ENCODE measurements at places on chromosomes 12 and 14. TPM values are rescaled to one million over a fixed set of nuclear protein-coding genes. Genes with fewer than 3 reads are reported as not detected.

Gene LIN7A
- total RNA-seq: 32.6 TPM

Gene ERBB3
- total RNA-seq: 4.7 TPM

Gene RASSF8
- total RNA-seq: 33.8 TPM

Gene CDC42BPB
- total RNA-seq: 102 TPM

Gene OR4E2
- total RNA-seq: not detected

Gene FBLN5
- total RNA-seq: 6.1 TPM

Gene SIRT4
- total RNA-seq: 2.5 TPM

Gene GLI1
- 4.5 TPM for total RNA-seq

Gene CEBPE
- total RNA-seq: not detected
